Stimulated activated CD8-positive, alpha-beta memory T cell treated with anti-CD3 and anti-CD28 coated beads, Interleukin-7, amount 100 ng/mL, for 1 hour (primary cell): ENCODE measurements at places on chromosomes 16 and 17.

DNA sequence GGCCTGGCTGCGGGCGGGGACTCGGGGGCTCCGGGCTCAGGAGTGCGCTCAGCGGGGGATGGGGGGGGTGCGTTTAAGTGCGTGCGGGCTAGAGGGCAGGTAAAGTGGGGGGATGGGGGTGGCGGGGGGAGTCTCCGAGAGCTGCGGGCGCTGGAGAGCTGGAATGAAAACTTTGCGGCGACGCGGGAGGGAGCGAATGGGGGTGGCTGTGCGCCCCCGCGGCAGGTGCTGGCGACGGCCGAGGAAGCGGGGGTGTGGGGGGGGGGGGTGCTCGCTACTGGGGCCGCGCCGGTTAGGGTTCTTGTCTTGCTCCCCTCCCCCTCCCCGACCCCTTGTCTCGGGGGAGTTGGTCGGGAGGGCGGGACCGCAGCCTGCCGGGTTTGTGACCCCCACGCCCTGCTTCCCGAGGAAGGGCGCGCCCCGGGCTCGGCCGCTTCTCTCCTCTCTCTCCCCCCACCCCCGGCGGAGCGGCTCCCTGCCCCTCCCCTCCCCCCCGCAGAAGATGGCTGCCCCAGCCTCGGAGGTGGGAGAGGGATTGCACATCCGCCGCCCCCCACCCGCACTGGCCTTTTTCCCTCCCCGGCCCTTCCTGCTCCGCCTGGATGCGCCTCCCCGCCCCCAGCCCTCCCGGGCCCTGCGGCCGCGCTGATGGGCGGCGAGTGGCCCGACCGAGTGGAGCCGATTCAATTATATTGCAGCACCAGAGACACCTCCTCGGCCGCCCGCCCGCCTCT is 649 bp downstream of the GSE1 start:
- DNase-seq = no peak

DNA sequence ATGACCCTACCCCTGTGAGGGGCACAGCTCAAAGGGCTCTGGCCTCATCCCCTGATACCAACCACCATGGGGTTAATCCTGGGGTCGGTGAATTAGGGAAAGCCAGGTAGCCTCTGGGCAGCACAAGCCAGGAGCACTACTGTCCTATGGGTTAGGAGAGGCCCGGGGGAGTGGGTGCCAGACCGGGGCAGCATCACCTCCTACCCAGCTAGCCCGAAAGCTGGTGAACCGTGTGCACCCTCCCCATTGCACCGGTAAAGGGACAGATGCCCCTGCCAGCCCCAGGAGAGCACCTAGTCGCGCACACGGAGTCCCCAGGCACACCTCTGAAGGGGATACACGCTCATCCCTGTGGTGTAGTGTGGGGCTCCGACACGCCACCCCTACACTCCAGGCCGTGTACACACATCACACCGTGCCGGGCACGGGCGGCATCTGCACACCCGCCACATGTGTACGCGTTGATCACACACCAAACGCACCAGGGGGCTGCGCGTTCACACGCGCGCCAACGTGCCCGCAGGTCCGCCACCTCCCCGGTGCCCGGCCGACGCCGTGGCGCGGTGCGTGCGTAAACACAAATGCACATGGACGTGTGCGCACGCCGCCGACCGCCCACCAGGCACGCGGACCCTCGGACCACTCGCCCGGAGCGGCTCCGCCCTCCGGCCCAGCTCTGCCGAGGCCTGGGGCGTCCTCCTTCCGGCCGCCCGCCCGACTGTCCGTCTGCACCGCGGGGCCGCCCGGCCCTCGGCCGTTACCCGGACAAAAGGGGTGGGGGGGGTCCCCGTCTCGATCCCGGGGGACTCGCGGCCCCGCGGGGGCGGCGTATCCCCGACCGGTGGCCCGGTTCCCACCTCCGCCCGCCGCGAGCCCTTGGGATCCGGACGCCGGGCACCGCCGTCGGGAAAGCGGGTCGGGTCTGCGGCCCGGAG is 785 bp downstream of the UBALD1 start:
- no peak for DNase-seq

DNA sequence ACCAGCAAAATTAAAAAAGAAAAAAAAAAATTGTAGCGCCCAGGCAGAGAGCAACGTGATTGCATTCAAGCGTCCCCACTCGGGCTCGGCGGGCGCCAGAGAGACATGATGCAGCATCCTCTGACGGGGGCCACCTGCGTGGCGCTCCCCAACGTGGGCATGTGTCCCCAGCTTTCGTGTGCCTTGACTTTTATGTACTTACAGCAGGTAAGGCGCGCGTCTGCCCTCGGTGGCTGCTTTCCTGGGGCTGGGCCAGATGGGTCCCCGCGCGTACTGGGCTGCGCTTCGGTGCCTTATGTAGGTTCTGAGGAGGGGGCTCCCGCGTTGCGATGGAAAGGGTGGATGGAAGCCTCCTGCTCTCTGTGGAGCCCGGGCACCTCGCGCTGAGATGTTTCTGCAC is 28.4 kb upstream of the RBFOX1 start:
- no peak for DNase-seq

GRCh38 chr16:2280461-2280860 is 12.5 kb upstream of the RNPS1 start:
- DNase-seq = no peak

- no peak for DNase-seq
Observed at GRCh38 chr16:29835926-29836325, 15.7 kb downstream of the MVP start.

GRCh38 chr17:77394540-77395295 is 253.9 kb downstream of the SEC14L1 start:
- no peak for DNase-seq

DNA sequence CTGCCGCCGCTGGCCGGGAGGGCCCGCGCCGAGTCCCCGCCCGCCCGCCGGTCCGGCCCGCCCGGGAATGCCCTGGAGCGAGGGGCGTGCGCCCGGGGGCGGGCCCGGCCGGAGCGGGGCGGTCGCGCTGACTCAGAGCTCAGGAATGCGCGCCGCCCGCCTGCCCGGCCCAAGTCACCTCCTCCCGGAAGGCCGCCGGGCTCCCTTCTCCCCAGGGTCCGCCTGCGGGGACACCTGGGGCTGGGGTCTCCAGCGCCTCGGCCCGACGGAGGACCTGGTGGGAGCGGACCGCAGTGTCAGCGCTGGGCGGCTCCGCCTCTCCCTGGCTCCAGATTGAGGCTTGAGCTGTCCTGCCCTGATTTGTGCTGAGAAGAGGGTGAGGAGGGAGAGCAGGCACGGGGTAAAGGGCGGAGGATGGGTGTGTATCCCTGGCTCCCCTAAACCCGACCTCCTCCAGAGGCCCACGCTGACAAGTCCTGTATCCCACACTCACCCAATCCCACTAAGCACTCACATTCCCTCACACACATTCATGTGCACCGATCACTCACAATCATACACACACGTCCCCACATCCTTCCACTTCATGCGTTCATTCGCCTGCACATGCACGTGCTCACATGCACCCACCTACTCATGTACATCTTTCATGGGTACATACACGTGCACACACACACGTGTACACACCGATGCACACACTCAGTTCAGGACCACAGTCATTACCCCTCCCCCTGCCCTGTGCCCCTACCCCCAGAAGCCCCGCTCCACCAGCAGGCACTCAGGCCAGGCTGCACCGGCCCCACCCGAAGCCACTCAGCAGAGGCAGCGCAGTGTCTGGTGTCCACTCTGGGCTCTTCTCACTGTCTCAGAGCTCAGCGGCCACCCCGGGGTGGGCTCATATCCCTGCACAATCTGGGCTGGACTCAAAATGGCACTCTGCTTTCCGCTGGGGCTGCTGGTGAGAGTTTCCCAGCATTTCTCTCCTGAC is at the start of gene RHBDF1:
Gene RHBDF1 (minus strand): TSS at position 71 of the 988 bp plus-strand sequence. CDS start 7,616 bp downstream, outside the sequence.
- DNase-seq = no peak

GRCh38 chr16:23408823-23409298 is 44.1 kb downstream of the COG7 start:
- no peak for DNase-seq

- DNase-seq = no peak
Observed at GRCh38 chr17:45086865-45087503, 25.9 kb downstream of the NMT1 start.

DNA sequence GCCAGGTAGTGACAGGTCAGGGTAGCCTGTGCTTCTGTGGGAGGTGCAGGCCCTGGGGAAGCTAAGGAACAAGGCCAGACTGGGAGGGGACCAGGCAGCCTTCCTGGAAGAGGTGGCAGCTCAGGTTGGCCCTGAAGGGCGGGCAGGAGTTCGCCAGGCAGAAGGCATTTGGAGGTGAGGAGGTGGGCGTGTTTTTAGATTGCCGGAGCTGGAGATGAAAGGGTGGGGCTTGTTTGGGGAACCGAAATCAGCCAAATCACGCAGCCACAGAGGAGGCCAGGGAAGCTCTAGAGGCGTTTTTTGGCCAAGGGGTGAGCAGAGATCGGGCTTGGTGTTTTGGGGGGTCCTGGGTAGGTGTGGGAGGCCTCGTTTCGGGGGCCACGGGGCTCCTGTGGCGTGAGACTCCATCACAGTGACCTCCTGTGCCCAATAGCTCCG is 7.6 kb downstream of the ADCY7 start:
- DNase-seq = no peak

- no peak for DNase-seq
Observed at GRCh38 chr16:69094501-69094900, 11.0 kb upstream of the HAS3 start.

DNA sequence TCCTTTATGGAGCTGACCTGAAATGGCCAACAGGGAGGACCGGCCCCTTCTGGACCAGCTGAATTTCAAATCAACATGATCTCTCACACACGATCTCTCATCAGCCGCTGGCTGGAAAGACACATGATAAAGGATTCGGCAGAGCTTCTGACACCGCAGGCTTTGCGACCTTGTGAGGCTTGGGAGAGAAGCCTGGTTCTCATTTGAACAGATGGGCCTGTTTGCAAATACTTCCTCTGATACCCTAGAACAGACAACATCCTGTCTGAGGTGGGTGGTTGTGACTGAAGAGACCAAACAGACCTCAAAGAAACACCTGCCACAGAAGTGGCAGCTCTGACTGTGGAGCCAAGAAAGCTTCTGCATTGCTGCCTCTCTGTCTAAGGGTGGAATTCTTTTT is 77.9 kb upstream of the SDK2 start:
- DNase-seq = no peak

DNA sequence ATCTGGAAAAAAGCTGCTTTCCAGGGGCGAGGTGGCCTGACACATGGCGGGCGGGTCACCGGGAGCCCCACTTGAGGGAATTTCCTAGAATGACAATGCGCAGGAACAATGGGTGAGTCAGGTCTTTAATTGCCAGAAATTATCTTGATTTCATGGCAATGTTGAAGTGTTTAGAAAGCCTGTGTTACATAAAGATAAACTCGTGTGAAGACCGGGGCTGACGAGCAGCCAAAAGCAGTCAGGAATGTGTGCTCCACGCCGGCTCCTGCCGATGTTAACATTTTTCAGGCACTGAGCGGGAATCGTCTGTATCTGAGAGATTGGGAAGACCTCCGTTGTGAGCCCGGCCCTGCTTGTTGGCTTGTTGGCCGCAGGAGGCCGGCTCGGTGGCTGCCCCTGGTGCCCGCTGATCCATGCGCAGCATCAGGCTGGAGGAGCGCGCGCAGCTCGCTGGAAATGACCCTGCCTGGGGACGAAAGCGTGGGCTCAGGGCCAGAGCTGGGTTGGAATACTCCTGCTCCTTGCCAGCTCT is 353.1 kb downstream of the FOXL1 start:
- DNase-seq = no peak

DNA sequence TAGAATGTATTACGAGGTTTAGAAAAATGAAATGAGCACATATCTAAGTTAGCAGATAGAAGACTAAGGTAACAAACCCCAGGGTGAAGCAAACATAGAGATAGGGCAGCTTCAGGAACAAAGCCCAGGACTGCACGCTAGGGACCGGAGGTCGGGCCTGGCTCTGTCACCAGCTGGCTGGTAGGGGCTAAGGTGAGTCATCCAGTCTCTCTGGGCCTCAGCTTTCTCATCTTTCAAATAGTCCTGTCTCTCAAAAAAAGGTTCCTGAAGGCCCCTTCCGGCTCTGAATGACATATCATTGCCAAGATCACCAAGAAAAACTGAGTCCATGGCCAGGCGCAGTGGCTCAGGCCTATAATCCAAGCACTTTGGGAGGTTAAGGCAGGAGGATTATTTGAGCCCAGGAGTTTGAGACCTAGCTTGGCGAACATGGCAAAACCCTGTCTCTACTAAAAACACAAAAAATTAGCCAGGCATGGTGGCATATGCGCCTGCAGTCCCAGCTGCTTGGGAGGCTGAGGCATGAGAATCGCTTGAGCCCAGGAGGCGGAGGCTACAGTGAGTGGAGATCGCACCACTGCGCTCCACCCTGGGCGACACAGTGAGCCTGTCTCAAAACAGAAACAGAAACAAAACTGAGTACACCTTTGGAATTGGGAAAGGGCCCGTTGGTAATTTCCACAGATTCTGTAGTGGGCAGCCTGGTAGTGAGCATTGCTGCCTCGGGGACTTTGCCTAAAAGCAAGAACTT is 26.0 kb downstream of the PKD1L3 start:
- no peak for DNase-seq

GRCh38 chr16:68873635-68874471 is 30.5 kb downstream of the TANGO6 start:
- no peak for DNase-seq

DNA sequence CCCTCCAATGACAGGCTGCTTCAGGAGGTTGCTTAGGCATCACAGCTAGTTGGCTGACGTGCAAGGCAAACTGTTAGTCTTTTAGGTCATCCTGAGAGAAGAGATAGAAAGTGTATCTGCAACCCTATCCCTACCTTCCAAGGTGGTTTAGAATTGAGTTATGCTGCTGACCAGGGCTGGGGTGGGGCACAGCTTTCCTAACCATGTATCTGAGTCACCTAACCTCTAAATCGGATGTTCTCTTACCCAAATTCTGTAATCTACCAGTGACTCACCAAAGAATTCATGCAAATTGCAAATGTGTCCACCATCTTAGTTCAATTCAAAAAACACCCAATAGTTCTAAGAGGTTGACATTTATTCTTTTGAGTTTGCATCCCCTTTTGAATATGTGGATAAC is 107.2 kb upstream of the DYNLRB2 start:
- DNase-seq = no peak

DNA sequence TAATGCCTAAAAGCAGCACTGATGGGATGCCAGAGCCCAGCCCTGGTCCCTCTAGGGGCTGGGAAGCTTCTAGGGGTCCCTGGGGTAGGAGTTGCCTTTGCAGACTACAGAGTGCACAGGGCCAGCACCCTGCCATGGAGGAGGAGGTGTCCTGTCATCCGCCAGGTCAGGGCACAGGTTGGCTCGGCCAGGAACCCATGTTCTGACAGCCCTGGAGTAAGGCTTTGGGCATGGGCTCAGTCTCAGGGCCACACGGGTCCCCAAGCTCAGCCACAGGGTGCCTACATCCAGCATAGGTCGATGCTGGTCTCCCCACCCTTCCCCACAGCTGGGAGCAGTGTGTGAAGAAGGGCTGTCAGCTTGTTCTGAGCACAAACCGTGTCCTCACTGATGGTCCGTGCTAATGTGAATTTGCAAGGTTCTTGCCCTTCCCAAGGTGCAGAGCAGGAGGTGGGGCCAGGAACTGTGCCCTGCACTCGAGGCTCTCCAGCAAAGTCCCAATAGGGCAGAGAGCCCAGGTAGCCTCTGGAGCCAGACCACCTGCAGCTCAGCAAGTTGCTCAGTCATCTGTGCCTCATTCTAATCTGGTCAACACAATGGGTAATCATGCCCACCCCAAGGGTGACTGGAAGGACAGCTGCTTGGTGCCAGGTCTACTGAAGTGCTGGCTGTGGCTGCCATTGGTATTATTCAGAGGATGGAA is 72.8 kb downstream of the AMFR start:
- DNase-seq = no peak
